ENCODE measurements at places on chromosomes 12 and 14. TPM values are rescaled to one million over a fixed set of nuclear protein-coding genes. Genes with fewer than 3 reads are reported as not detected.

- H3K36me3 ChIP-seq = no peaks in the 10 kb centered on the region
- DNase-seq = no peak
- no peaks in the 10 kb centered on the region for H3K27me3 ChIP-seq
- H3K4me3 ChIP-seq = no peak overlapping the region
- H3K4me1 ChIP-seq = peaks cover 8% of the 10 kb centered on the region
Measured at GRCh38 chr12:25469368-25469767, 83.7 kb downstream of the LMNTD1 start.

DNA sequence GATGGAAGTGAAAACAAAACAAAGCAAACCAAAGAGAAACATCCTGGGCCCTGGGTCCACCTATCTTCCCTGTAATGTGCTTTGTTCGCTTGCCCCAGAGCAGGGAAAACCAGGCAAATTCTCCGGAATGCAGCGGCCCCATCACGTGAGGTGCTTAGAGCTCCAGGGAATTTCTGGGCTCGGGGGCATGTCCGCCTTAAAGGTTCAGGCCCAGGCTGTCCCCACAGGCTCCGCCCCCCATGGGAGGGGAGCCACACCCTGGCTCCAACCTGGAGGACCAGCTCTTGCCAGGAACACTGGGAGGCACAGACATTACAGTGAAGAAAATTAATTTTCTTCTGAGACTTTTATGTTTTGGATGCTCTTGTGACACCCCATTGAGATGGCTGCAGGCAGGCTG lies 69.9 kb downstream of the RBM19 start:
- H3K27me3 ChIP-seq = no peaks in the 10 kb centered on the region
- H3K27ac ChIP-seq = no peak overlapping the region
- DNase-seq = no peak
- peaks cover 4% of the 10 kb centered on the region for H3K4me1 ChIP-seq
- peaks cover 5% of the 10 kb centered on the region for H3K36me3 ChIP-seq

DNA sequence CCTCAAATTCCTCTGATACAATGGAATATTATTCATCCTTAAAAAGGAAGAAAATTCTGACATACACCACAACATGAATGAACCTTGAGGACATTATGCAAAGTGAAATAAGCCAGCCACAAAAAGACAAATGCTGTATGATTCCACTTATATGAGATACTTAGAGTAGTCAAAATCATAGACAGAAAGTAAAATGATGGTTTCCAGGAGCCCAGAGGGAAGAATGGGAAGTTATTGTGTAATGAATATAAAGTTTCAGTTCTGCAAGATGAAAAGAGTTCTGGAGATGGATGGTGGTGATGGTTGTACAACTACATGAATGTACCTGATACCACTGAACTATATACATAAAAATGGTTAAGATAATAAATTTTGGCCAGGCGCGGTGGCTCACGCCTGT lies 18.3 kb downstream of the VWF start:
- DNase-seq = no peak
- H3K4me1 ChIP-seq = peaks cover 9% of the 10 kb centered on the region
- H3K27ac ChIP-seq = no peak overlapping the region
- no peak overlapping the region for H3K4me3 ChIP-seq
- no peaks in the 10 kb centered on the region for H3K27me3 ChIP-seq
- H3K36me3 ChIP-seq = no peaks in the 10 kb centered on the region

GRCh38 chr12:11171969-11172675 lies 1.1 kb downstream of the SMIM10L1 start:
- peak overlapping the region; percentile 90 for H3K4me3 ChIP-seq

DNA sequence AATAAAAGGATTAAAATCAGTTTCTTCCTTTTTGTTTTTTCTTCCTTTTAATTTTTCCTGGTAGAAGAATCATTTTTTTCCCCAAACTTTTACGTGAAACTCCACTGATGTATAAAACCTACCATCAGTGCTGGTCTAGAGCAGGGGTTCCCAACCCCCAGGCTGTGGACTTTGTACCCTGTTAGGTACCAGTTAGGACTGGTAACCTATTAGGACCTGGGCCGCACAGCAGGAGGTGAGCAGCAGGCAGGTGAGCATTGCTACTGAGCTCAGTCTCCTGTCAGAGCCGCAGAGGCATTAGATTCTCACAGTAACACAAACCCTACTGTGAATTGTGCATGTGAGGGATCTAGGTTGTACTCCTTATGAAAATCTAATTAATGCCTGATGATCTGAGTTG lies 10.1 kb downstream of the SMCO2 start:
- H3K27me3 ChIP-seq = no peaks in the 10 kb centered on the region
- no peaks in the 10 kb centered on the region for H3K36me3 ChIP-seq
- no peak overlapping the region for H3K27ac ChIP-seq
- peaks cover 18% of the 10 kb centered on the region for H3K4me1 ChIP-seq

DNA sequence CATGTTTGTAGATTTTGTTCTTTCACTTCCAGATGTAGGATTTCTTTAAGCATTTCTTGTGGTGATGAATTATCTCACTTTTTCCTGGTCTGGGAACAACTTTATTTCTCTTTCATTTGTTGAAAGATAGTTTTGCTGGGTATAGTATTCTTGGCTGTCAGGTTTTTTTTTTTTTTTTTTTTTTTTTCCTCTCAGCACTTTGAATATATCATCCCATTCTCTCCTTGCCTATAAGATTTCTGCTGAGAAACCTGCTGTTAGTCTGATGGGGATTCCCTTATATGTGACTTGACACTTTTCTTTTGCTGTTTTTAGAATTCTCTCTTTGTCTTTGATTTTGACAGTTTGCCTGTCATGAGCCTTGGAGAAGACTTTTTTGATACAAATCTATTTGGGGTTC lies 30.5 kb downstream of the SMCO2 start:
- no peak overlapping the region for H3K4me3 ChIP-seq
- peaks cover 11% of the 10 kb centered on the region for H3K4me1 ChIP-seq
- no peak for DNase-seq
- H3K27ac ChIP-seq = no peak overlapping the region

DNA sequence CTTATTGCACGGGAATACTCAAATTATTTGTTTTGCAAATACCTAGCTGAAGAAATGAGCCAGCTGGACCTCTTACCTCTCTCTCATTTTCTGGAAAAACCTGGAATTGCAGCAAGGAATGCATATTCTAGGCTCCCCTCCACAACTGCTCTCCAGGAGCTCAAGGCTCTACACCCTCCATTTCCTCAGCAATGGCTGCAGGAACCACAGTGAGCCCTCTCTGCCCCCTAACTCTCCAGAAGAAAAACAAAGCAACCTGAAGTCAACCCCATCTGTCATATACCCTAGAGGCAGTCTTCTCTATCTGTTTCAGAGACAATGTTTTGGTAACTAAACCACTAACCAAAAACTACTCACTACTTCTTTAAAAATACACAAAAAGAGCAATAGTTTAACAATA lies 221.6 kb downstream of the SLC25A21 start:
- no peaks in the 10 kb centered on the region for H3K36me3 ChIP-seq
- H3K4me1 ChIP-seq = peaks cover 43% of the 10 kb centered on the region
- no peak for DNase-seq
- H3K27me3 ChIP-seq = no peaks in the 10 kb centered on the region
- H3K27ac ChIP-seq = peak overlapping the region; percentile 36

- no peak overlapping the region for H3K27ac ChIP-seq
- H3K4me3 ChIP-seq = no peak overlapping the region
- H3K4me1 ChIP-seq = no peaks in the 10 kb centered on the region
- H3K36me3 ChIP-seq = no peaks in the 10 kb centered on the region
- no peak for DNase-seq
Measured at GRCh38 chr12:92718483-92718990, 15.7 kb downstream of the PLEKHG7 start.

DNA sequence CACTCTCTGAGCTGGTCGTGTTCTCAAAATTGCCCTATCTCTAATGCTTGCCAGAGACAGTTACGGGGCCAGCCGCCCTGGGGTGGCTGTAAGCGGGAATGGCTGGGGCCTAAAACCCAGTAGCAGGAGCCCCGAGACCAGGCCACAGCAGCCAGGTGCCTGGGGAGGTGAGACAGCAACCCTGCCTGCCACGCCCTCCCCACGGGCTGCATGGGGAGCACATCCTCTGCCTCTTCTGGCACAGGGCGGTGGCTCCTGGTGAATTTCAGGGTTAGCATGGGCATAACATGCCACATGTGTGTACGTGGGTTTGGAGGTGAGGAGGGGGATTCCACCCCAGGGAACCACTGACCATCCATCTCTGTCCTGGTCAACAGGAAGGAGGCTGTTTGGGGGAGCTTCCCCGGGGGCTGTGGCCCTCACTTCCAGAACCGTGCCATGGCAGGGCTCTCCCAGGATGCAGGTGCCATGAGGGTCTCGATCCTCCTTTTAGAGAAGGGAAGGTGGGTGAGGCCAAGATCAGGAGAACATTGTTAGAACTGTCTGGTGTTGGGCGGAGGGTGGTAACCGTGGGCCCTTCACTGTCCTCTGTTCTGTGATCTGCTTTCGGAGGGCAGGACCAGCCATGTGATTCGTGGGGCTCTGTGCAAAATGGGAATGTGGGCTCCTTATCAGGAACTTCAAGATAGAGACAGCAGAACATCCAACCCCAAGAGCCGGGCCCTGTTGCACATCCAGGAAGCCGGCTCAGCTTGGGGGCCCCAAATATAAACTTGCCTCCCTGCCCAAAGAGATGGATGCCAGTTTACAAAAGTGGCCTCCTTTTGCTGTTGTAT lies 312.2 kb upstream of the DIO3 start:
- H3K27ac ChIP-seq = no peak overlapping the region
- no peaks in the 10 kb centered on the region for H3K4me1 ChIP-seq
- DNase-seq = peak; percentile 71
- no peaks in the 10 kb centered on the region for H3K36me3 ChIP-seq
- no peaks in the 10 kb centered on the region for H3K27me3 ChIP-seq

GRCh38 chr14:21699551-21699950 lies 25.9 kb upstream of the OR4E1 start:
- no peak for DNase-seq
- peaks cover 16% of the 10 kb centered on the region for H3K27me3 ChIP-seq
- no peak overlapping the region for H3K4me3 ChIP-seq
- H3K36me3 ChIP-seq = no peaks in the 10 kb centered on the region
- H3K27ac ChIP-seq = no peak overlapping the region
- H3K4me1 ChIP-seq = no peaks in the 10 kb centered on the region

GRCh38 chr12:26798023-26798422 lies 35.0 kb downstream of the ITPR2 start:
- no peak overlapping the region for H3K4me3 ChIP-seq
- peaks cover 2% of the 10 kb centered on the region for H3K36me3 ChIP-seq
- H3K4me1 ChIP-seq = peaks cover 31% of the 10 kb centered on the region
- DNase-seq = no peak

GRCh38 chr14:54300881-54301280 lies 95.9 kb upstream of the CDKN3 start:
- H3K36me3 ChIP-seq = no peaks in the 10 kb centered on the region
- peaks cover 25% of the 10 kb centered on the region for H3K27me3 ChIP-seq
- no peaks in the 10 kb centered on the region for H3K4me1 ChIP-seq
- H3K27ac ChIP-seq = no peak overlapping the region

DNA sequence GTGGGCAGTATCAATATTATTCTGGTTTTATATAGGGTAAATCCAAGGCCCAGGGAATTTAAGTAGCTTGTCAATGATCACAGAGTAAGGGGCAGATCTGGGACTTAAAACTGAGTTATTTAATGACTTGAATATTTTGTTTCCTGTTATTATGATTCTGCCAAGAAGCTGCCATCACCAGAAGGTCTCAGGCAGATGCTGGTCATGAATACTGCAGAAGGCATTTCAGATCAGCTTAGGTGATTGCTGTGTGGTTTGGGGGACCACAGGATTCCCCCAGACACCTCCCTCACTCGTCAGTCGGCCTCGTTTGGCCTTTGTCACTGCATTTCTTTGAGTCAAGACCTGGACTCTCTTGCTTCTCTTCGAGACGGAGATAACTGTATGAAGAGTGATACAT lies 47.7 kb upstream of the EVL start:
- peaks cover 62% of the 10 kb centered on the region for H3K4me1 ChIP-seq
- DNase-seq = no peak
- no peak overlapping the region for H3K27ac ChIP-seq
- no peaks in the 10 kb centered on the region for H3K27me3 ChIP-seq

DNA sequence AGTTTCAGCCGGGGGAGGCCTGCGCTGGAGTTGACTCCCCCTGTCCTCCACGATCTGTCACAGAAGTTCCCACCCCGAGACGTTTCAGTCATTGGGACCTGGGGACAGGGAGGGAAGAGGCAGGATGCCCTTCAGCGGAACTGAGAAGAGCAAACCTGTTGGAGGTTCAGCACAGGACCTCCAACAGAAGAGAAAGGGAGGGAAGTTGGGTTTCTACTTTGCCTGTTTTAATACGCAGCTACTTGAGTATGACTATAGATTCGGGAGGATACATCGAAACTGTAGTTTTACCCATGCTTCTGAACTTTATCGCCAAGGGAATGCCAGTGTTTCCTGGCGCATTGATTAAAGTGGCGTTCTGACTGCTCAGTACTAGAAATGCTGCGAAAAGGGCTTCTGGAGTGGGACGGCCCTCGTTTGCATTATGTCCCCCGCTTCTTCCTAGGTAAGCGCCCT lies 2.3 kb upstream of the DUSP6 start:
- H3K27me3 ChIP-seq = no peaks in the 10 kb centered on the region
- H3K36me3 ChIP-seq = peaks cover 11% of the 10 kb centered on the region

GRCh38 chr14:60487211-60487610 lies 1.3 kb upstream of the C14orf39 start:
- no peak for DNase-seq
- peaks cover 8% of the 10 kb centered on the region for H3K4me1 ChIP-seq
- peaks cover 34% of the 10 kb centered on the region for H3K27me3 ChIP-seq

GRCh38 chr12:2877953-2878732 lies 1.1 kb downstream of the RHNO1 start:
- H3K4me3 ChIP-seq = peak overlapping the region; percentile 90
- peak overlapping the region; percentile 98 for H3K27ac ChIP-seq
- no peaks in the 10 kb centered on the region for H3K27me3 ChIP-seq
- H3K36me3 ChIP-seq = no peaks in the 10 kb centered on the region

- H3K27ac ChIP-seq = peak overlapping the region; percentile 97
- DNase-seq = no peak
- peaks cover 2% of the 10 kb centered on the region for H3K36me3 ChIP-seq
- H3K27me3 ChIP-seq = no peaks in the 10 kb centered on the region
- H3K4me3 ChIP-seq = no peak overlapping the region
- H3K4me1 ChIP-seq = peaks cover 52% of the 10 kb centered on the region
Measured at GRCh38 chr12:45231515-45232145, 15.7 kb downstream of the ANO6 start.

DNA sequence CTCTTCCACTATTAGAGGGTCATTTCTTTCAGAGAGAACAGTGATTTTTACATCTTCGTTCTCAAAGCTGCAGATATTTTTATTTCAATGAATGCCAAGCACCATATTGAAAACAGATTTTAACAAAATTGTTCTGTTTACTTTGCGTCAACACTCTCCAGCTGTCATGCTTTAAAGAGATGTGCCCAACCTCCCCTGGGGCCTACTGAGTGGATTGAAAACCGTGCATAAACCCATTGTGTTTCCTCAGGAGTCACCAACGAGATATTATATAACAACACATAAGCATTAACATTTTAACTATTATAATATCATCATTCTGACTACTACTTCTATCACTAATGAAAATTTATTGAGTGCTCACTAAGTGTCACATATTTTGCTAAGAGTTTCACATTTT lies 81.6 kb downstream of the MYF5 start:
- peaks cover 34% of the 10 kb centered on the region for H3K36me3 ChIP-seq
- no peaks in the 10 kb centered on the region for H3K27me3 ChIP-seq
- H3K27ac ChIP-seq = no peak overlapping the region
- no peak overlapping the region for H3K4me3 ChIP-seq

Gene AHNAK2
- 183 TPM for total RNA-seq

Gene PZP
- not detected for total RNA-seq

Gene NFKBIA
- total RNA-seq = 58.9 TPM

Gene ZNF891
- total RNA-seq = 2.1 TPM

Gene C12orf54
- not detected for total RNA-seq

Gene MYF6
- total RNA-seq = not detected
